ENCODE measurements at places on chromosomes 3 and 15.

DNA sequence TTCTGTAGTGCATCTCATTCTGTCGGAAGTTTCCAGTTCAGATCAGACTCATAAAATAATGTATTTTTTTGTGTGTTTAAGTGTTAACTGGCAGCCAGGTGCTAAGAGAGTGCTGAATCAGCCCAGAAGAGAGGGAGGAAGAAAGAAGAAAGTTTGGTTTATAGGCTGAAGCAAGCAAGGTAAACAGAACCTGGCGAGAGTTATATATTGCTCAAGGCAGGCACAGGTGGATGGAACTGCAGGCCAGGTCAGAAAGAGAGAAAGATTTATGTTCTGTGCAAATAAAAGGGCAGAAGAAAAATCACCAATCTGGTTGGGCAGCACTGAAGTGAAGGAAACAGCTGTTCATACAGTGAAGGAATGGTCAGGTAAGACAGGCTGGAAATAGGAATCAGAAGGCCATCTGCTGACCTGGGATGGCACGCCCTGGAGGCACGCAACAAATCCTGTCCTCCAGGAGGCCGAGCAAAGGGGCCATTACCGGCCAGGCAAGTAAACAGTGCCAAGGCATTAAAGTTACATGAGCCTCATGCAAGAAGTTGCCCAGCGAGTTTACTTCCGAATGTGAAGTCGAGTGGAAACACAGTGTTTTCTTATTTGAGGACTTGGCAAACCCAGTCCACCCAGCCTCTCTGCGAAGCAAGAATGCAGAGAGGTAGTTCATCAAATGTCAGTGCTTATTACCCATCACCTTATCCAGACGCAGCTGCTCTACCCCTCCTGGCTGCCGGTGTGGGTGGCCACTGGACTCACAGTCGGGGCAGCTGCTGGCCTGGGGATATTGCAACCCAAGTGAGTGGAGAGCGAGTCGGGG, 309.8 kb downstream of the VPS13C start:
- no peak for DNase-seq

DNA sequence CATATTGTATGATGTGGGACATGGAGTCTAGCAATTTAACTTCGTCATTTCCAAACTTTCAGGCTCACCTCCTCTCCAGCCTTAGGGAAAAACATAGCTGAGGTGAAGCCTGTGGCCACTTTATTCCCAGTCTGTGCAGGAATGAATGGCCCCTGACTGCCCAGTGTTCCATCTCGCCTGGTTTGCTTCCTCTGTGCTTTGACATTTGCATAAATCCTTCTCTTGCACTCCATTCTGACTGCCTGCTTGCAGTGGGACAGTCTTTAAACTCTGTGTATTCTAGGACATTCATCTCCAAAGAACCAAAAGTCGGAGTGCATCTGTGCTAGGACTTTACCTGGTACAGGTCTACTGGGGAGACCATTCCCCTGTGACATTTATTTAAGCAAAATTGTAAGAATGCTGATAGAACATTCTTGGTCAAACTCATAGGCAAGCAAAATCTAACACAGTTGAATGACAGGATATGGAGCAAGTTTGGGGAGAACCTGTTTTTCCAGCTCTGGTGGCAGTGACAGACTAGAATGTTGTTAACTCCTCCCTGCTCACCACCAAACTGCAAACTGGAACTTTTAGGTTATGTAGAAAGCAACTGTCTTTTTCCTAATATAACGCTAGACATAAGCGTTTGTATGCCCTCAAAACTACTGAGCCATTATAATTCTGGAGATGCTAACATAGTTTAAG, 22.1 kb downstream of the TMED3 start:
- DNase-seq = no peak

DNA sequence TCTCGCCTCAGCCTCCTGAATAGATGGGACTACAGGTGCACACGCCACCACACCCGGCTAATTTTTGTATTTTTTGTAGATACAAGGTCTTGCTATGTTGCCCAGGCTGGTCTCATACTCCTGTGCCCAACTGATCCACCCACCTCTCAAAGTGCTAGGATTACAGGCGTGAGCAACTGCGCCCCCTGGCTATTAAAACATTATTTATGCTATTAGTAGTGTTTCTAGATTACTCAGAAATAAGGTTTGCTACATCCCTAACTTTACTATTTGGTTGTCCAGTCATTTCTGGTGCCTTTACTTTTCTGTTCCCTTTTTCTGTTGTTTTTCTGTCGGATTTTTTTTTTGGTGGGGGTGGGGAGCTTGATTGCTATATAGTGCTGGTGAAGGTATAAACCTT, 393.6 kb upstream of the TPM1 start:
- no peak for DNase-seq

DNA sequence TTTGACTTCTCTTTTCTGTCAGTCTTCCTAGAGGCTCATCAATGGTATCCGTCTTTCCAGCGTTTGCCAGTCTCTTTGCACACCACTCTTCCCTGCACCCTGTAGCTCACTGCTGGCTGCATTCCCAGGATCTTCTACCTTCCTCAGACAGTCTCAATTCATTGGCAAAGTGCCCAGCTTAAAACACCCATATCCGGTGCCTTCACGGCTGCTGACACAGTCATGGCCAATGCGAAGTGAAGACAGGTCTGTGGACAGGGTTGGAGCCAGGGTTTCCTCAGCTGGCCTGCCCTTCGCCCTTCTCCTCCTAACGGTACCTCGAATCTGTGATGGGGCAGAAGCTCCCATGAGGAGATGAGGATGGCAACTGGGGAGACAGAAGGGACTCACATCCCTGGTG, 36.1 kb downstream of the PTH1R start:
- peak; percentile 44 for DNase-seq

DNA sequence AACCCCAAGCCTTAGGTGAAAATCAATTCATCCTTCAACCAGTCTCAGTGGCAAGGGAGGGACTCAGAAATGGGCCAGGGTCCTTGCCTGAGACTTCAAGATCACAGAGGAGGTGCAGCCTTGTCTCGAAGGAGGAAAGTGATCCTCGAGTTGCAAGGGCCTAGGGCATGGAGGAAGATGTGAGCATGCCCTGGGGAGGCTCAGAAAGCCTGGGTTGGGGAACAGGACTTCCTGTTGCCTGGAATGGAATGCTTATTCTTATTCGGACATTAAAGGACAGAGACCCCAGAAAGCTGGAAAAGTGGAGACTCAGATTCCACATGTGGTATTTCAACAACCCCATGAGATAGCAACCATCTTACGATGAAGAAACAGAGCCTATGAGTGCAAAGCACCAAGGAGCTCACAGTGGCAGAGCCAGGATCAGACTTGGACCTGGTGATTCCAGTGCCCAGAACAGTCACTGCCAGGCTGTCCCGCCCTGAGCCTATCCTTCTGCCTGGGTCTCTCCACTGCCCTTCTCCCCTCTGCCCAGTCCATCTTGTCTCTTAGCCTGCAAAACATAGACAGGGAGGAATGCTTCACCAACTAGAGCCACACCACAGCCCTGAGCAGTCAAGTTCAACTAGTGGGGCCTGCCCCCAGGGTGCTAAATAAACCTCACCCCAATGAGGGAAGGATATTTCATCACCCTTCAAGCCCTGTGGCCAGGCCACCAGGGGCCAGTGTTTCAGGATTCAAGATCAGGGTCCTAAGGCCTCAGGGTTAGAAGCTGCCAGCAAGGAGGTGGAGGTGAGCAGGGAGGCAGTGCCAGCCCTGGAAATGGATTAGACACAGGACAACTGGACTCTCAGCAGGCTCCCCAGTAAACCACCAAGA, 21.9 kb downstream of the DAPK2 start:
- no peak for DNase-seq

GRCh38 chr3:73475175-73475574, 149.6 kb downstream of the PDZRN3 start:
- DNase-seq = no peak

DNA sequence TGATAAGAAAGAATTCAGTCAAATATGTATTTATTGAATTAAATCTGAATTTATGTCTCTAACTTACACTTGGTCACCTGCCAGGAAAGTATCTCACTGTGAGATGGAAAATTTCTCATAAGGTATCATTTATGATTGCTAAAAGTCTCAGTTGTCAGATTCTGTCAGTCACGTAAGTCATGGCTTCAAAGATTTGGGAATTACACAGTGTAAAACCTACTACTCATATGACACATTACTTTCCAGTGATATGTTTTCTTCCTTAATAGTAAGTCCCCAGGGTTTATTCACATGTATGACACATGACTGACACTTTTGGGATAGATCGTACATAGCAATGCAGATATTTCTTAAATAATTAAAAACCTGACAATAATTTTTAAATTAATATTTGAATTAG, 792.2 kb downstream of the PLOD2 start:
- no peak for DNase-seq

DNA sequence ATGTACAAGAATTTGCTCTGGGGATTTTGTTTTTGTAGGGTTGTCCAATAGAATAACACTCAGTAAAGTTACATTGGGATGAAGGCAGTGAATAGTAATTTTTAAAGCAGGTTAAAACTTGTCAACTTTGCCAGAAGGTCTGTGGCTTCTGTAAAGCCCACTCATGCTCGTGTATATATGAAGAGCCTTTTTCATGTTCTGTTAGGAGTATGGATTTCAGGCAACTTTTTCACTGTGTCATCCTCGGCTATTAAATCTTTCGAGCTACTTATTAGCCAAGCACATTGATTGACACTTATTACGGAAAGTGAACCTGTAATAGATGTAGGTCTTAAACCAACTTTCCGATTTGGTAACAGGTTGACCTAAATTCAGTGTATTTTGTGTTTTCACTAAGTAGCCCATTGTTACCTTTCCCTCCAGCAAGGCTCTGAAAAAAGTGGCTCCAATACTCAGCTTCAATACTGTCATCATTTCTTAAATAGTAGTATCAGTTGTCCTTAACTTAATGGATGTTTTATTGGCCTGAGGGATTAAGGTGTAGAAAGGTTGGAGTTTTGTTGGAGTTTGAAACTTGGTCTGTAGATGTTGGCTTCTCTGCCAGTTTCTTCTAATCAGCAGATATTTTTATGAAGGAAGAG, 1.7 kb downstream of the PAK2 start:
- no peak for DNase-seq

DNA sequence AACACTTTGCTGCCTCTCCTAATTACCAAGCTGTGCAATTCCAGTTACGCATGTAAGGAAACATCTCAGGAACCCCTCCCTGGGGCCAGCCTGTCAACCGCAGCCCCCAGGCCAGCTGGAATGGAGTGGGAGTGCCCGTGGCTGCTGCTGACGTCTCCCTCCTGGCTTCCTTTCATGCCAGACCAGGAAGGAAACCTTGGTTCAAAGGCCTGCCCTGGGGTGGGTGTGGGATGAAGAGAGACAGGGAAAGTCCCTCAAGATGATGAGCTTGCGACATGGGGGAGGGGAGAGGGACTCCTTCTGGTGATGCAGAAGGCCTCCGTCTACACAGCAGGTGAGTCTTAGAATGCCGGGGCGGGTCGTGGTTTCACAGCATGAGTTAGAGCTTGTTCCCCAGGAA, 11.4 kb upstream of the CYP11A1 start:
- DNase-seq = no peak

DNA sequence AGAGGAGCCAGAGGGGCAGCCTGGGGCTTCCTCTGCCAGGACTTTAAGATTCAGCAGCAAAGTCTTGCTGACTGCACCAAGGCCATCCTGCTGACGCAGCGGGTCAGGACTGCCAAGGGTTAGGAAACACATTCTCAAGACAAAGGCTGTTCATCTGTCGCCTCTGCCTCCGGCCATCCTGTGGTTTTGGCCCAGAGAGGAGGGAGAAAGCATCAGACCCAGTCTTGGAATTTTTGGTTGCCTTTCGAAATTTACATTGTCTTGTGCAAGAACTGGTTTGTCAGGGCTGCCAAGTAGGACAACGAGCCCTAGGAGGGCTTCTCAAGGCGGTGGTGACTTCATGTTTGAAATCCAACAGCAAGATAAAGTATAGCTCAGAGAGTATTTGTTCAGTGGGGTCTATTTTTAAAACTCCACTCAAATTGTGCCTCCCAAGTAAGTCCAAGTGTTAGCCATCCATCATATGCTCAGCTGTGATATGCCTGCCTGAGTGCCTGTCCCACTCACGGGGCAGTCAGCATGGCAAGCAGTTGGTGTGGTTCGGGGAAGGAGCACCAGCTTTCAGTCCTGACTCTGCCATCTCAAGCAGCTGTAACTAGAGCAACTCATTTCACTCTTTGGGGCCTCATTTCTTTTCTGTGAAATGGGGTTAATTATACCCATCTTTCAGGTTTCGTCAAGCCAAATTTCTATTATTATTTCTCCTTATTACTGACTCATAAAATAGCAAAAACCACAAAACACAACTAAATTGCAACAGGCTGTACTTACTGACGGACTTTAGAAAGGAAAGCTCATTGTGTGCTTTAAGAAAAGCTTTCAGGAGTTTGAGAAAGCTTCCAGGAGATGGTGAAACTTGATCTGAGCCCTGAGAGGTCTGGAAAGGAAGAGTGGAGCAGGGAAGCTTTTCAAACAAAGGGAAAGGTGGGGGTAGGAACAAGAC, 42.4 kb upstream of the RHO start:
- peak; percentile 81 for DNase-seq

DNA sequence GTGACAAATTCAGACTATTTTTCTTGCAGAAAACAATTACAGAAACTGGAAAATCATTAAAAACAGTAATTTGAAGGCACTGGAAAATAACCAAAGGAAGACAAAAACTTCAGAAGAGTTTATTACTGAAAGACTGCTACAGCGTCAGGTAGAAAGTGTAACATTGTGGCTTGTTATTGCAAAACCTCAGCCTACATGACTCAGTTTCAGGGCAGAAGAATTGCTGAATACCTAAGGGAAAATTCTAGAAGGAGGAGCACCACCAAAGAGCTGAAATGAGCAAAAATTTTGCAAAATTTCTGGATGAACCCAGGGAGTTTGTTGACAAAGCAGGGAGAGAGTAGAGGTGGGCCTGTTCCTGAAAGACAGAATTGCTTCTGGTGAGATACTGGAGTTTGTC, 219.6 kb downstream of the C3orf38 start:
- DNase-seq = no peak
